ENCODE measurements at places on chromosomes 5 and 9.

- DNase-seq = no peak
Measured at GRCh38 chr9:26888271-26888670, 4.3 kb downstream of the CAAP1 start.

GRCh38 chr5:162837155-162837554, 600.2 kb upstream of the CCNG1 start:
- no peak for DNase-seq

DNA sequence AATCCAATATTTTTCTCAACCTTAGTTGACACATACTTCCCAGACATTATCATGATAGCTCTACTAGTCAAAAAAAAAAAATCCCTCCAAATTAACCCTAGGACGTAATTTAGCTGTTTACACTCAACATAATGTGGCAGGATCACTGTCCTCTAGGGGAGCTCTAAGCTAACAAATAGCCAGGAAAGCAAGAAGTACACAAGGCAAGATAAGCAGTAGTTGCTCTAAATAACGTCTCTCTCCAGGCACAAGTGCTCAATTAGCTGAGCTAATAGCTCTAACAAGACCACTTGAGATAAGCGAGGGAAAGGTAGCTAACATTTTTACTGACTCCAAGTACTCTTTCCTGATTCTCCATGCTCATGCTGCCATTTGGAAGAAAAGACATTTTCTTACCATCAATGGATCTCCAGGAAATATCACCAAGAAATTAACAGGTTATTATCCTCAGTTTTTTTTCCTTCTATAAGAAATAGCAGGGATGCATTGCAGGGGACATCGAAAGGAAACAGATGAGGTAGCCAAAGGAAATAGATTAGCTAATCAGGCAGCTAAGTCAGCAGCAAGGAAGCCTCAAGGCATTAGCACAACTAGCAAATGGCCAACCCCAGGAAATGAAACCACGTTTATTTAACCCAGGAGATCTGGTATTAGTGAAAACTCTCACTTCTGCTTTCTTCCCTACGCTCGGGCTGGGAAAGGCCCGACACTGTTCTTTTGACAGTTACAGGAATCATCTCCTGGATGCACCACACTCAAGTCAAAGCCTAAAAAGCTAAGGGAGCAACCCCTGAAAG, 614.1 kb downstream of the PTPRD start:
- DNase-seq = no peak

GRCh38 chr5:88049156-88049555, 219.5 kb downstream of the TMEM161B start:
- no peak for DNase-seq

DNA sequence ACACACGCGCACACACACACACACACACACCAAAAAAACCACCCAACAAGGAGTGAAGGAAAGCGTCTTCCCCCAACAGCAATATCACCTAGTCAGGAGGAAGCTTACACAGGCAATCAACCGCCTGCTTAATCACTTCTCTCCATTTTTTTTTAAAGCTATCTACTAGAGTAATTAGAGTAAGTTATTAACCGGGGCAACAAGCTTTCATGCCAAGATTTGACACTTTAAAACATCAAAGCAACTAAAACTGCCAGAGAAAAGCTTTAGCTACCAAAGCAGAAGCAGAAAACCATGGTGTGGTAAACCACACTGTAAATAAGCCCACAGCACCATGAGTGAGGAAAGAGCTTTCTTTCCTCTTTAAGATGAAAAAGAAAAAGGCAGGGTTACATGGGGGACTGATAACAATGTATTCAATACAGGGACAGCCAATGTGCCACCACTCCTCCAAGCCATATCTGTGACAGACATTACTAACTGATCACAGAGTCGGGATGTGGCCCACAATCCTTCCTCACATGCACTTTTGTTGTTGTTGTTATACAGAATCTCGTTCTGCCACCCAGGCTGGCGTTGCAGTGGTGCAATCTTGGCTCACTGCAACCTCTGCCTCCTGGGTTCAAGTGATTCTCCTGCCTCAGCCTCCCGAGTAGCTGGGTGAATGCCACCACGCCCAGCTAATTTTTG, 282.1 kb downstream of the CRB2 start:
- DNase-seq = no peak

DNA sequence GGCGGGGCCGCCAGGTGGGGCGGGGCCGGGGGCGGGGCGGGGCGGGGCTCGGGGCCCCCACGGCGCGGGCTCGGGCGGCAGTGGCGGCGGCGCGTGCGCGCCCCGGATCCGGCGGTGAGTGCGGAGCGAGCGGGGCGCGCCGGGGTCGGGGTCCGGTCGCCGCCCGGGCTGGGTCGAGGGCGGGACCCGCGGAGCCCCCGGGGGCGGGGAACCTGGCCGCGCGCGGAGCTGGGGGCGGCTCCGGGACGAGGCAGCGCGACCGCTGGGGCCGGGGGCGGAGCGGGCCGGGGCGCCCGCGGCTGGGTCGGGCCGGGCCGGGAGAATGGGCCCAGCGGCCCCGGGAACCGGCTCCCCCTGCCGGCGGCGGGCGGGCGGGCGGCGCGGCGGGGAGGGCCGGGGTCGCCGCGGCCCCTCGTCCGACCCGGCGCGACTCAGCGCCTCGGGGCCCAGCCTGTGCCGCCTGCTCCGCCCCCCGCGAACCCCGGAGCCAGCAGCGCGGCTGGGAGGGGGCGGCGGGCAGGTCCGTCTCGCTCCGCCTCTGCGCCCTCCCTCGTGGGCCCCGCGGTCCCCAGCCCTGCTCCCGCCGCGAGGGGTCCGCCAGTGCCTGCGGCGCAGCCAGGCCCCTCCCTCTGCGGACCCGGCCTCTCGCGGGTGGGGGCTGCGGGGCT, 3.1 kb downstream of the EGFL7 start:
- no peak for DNase-seq

GRCh38 chr9:125985998-125986655, 239.0 kb downstream of the PBX3 start:
- DNase-seq = no peak

DNA sequence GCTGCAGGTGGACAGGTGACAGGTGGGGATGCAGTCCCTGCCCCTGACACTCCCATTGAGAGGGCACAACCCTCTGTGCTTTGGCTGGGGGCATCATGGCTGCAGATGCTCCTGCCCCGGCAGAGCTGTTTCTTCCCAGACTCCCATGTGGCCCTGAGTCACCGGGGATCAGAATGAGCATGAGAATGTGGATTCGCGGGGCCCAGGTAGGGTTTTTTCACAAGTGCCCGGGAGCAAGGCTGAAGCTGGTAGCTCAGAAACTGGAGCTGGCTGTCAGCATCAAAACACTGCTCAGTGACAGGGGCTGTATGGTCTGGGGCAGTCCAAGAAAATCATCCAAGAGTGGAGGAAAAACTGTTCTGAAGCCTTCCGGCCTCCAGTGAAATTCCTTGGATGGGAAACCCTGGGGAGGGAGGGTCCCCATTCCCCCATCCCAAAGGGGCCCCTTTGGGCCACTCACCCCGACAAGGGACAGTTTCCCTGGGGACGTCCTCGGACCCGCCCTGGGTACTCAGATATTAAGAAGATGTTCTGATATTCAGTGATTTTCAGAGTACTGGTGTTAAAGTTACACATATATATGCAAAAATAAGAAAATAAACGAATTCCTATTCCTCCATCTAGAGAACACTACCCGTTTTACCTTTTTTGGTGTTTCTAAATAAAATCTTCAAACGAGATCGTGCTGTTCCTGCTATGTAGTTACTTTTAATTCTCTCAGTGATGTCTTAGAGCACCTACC, 120.1 kb upstream of the LPCAT1 start:
- no peak for DNase-seq

GRCh38 chr9:30722065-30722464, 1662.4 kb upstream of the ACO1 start:
- DNase-seq = no peak

- peak; percentile 4 for DNase-seq
Measured at GRCh38 chr9:74742792-74743730, 144.7 kb downstream of the TRPM6 start.
